ENCODE measurements at places on chromosomes 13 and 19.

GRCh38 chr13:22761709-22762108, 419.1 kb upstream of the SGCG start:
- DNase-seq, result no peak

- no peak for DNase-seq
Observed at GRCh38 chr13:22064854-22065620, 394.2 kb downstream of the FGF9 start.

DNA sequence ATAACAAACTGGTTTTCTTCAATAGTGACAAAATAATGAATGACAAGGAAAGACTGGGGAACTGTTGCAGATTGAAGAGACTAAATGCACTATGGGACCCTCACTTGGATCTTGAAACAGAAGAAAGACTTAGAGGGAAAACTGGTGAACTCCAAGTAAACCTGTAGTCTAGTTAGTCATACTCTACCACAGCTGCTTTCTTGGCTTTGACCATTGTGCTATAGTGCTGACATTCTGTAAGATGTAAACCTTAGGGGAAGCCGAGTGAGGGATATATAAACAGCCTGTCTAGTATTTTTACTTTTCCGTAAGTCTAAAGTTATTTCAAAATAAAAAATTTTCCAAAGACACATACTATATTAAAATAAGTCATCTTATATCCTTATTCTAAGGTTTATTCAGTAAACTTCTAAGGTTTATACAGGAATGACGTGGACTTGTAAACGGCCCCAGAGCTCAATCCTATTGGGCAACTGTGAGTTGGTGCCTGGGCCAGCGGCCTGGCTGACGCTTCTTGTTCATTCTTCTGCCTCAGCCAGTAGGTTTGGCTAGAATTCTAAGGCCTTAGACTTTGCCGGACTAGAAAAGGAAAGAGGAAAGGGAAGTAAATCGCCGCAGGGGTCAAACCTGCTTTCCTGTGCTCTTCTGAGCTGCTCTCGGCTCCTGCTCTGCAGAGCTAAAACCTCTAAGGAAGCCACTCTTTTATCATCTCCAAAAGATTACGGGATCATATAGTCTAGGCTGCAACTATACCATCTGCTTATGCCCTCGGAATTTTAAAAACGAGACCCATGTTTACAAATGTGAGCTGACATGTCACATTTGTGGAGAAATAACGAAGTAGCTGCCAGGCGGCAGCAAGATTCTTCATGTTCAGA, 33.6 kb upstream of the UBE2L5 start:
- no peak for DNase-seq

DNA sequence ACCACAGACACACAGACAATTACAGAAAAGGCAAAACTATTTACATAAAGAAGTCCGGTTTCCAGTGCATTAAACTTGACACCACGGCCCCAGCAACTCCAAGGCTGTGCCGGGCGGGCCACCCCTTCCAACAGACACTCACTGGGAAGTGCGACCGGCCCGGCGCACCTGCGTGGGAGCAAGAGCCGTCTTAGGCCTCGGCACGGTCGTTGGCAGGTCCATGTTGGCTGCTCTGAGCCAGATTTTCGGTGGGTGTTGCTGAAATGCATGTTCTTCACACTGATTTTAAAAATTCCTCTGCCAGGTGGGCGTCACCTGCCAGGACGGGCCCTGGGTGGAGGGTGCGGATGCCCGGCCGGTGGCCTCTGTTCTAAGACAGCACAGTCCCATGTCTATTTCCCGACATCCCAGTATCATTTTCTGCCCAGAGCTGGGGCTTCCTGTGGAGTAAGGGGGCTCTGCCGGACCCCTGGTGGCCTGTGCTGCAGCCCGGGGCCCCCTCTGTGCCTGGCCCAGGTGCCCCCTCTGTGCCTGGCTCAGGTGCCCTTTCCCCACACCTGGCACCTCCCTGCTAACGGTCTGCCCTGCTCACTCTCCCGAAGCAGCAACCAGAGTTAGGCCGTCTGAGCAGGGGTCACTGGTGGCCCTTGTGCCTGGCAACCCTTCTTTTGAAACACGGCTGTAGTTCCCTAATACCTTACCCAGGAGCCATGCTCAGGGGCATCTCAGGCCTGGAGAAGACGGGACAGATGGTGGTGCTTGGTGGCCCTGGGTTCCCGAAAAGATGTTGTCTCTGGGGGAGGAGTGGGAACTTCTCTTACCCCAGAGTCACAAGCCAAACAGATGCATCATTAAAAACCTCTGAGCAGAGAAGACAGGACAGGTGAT, 9.2 kb downstream of the TMEM255B start:
- DNase-seq, result no peak

GRCh38 chr19:38596057-38596981, 21.4 kb downstream of the MAP4K1 start:
- DNase-seq, result no peak

GRCh38 chr13:85557691-85558467, 241.3 kb downstream of the SLITRK6 start:
- no peak for DNase-seq

- DNase-seq, result no peak
Observed at GRCh38 chr19:6362351-6362801, 1.0 kb downstream of the CLPP start.

- DNase-seq, result no peak
Observed at GRCh38 chr19:6540918-6541689, 10.3 kb downstream of the TNFSF9 start.

GRCh38 chr13:93227280-93227877, 772 bp downstream of the GPC6 start:
- no peak for DNase-seq

DNA sequence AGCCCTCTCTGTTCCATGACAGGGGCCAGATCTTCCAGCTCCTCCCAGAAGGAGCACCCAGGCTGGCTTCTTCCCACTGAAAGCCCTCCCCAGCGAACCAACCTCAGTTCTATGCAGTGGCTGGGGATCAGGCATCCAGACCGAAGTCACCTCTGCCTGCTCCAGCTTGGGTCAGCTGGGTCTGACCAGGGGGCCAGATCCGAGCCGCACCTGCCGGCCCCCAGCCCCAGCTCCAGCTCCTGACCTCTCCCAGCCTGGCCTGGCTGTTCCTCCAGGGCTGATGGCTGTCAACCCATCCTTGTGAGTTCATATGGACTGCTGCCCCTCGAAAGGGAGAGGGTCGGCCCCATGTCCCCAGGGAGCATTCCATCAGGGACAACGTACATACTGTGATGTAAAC, 8.0 kb downstream of the TSSK6 start:
- no peak for DNase-seq

- peak; percentile 67 for DNase-seq
Observed at GRCh38 chr19:6551607-6552450, 21.0 kb downstream of the TNFSF9 start.

DNA sequence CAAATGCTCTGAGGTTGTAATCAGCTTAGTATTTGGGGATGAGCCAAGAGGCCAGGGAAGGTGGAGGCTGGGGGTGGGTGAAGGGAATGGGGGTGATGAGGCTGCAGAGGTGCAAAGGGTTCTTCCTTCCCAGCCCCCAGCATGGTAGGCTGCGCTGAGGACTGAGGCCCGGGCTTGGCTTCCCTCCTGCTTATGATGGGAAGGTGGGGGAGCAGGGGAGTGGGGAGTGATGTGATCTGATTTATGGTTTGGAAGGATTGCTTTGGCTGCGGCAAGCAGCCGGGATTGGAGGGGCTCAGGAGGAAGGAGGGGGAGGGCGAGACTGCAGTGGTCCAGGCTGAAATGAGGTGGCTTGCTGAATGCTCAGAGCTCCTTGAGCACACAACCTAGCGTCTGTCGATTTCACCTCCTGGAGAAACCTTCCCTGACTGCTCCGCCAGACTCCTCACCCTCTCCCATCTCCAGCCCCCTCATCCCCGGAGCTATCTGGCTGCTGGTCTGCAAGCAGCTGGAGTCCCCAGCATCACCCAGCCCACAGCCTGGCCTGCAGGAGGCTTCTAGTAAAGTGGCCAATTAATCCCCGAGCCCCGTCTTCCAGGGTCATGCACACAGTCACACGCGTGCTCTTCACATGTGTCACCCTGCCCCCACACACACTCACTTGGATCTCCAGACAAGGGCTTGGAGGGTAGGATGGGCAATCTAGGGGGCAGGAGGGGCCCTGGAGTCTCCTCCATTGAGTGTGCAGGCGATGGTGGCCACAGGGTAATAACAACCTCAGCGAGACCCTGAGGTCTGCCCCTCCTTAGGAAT, 757 bp upstream of the CLEC11A start:
- DNase-seq, result no peak

GRCh38 chr13:66265371-66265770, 964.8 kb downstream of the PCDH9 start:
- no peak for DNase-seq

DNA sequence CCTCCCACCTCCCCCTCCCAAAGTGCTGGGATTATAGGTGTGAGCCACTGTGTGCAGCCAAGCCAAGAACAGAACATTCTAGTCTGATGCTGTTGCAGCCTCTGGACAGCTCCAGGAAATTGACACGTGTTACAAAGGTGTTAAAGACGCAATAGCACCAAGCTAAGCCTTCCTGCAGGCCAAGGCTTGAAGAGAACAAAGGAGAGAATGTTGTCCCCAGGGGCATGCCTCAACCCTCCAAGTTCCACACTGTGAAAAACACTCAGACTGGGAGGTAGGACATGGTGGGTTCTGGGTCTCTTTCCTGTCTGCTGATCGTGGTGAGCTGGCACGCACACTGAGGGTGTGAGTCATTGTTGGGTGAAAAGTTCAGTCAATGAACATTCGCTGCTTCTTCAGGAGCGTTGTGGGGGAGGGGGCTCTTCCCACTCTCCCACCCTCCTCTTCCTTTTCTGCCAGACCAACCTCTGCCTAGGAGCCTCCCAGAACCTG, 5.3 kb upstream of the PTPRS start:
- DNase-seq, result no peak

DNA sequence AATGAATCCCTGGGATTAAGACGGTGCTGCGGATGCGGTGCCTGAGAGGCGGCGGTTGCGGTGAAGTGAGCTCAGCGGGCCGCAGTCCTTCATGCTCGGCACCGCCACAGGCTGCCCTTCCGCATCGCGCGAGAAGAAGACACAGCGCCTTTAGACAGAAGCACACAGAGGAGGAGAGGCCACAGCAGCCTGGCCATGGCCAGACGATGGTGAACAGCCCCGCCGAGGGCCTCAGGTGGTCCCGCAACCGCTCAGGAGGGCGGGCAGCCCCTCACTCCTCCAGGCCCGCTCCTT, 459.2 kb downstream of the MYO16 start:
- DNase-seq, result no peak

GRCh38 chr19:18542941-18543813, at the start of gene FKBP8:
TSS of gene FKBP8 (minus strand) at chr19:18543573. CDS start at chr19:18541970, 1,603 bp downstream.
- DNase-seq, result peak; percentile 91

DNA sequence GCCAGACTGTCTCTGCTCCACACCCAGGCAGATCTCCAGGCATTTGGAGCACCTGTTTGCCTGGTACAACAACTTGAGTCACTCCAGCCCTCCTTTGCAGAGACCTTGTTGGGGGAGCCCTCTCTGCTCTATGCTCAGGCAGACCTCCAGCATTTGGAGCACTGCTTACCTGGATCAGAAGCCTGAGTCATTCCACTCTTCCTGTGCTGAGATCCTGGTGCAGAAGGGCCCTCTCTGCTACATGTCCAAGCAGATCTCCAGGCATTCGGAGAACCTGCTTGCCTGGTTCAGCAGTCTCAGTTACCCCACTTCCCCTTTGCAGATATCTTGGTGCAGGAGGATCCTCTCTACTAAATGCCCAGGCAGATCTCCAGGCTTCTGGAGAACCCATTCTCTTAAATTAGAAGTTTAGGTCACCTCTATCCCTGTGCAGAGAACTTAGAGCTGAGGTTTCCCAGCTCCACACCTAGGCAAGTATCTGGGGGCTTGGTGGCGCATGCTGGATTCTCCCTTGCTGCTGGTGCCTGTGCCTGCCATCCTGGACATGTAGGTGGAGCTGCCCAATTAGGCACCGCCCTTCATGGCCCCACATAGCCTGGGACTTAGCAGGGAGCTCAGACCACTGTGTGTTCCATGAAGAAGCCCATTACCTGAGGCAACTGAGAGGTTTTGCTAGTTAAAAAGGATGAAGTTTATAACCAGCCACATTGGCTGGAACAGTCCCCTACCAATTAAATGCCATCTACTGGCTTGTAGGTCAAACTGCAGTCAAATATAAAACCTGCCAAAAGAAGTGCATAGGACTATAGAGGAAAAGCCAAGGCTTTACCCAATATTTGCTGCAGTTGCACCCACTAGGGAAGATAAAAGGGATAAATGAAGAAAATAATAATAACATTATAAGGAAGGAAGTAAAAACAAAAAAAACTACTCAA, 97.6 kb upstream of the SLITRK6 start:
- no peak for DNase-seq

DNA sequence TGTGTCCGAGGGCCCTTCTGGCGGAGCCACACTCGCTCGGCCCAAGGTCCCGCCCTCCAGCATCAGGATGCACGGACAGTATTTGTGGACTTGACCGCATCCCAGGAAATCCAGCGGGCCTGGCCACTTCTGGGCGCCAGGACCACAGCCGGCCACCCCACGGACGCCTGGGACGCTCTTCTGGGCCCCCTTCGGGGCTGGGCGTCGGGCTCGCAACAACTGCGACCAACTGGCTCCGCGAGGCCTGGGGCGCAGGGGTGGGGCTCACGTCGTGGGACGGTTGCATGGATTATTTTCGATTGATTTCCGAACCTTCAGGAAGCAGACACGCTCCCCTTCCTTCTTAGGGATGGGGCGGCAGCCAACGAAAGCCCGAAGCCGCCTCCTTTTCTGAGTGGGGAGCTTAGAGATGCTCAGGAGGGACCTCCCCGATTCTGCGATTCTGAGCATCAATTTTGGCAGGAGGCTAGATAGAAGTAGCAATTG, 521 bp upstream of the NUP58 start:
- no peak for DNase-seq

- no peak for DNase-seq
Observed at GRCh38 chr13:64925284-64925683, 2304.9 kb downstream of the PCDH9 start.

DNA sequence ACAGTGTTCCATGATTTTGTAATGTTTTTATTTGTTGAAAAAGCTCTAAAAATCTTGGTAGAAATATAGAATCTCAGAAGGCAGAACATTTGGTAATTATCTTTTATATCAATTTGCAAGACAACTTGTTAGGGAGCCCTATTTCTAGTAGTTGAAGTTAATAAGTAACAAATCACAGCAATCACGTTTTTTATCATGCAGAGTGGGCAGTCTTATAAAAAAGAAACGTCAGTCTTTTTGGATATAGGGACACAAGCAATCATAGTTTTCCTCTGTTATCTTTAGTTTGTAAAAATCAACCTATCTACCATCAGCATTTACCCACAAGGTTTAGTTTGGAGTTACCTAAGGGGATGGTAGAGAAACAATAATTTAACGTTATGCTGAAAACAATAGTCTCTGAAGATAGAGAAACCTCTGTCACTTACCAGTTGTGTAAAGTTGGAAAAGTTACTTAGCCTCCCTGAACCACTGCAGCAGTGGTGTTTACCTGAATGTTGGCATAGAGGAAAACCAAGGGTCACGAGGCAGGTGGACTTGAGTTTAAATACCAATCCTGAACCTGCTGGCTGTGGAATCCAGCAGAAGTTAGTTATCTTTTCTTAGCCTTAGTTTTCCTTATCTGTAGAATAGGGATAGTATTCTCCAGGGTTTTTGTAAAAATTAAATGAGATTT, 192.8 kb downstream of the GGACT start:
- DNase-seq, result no peak

- DNase-seq, result no peak
Observed at GRCh38 chr19:15260939-15261338, 28.7 kb upstream of the EPHX3 start.
